ENCODE measurements at places on chromosomes 3 and 15.

DNA sequence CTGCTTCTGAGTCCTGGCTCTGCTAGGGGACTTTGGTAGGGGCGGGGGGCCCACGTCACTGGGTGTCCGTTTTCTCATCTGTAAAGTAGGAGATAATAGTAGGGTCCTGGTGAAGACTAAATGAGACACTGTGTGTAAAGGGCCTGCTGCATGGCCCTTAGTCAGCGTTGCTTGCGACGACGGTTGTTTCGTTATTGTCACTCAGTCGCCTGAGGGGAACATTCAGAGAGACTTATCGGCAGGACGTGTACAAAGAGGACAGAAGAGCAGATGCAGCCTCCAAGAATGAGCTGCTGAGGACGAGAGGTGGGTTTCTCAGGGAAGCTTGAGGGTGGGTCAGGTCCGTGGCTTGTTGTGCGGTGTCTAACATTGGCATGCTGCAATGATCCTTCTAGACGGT lies 52.9 kb upstream of the MEX3B start:
- DNase-seq: no peak

DNA sequence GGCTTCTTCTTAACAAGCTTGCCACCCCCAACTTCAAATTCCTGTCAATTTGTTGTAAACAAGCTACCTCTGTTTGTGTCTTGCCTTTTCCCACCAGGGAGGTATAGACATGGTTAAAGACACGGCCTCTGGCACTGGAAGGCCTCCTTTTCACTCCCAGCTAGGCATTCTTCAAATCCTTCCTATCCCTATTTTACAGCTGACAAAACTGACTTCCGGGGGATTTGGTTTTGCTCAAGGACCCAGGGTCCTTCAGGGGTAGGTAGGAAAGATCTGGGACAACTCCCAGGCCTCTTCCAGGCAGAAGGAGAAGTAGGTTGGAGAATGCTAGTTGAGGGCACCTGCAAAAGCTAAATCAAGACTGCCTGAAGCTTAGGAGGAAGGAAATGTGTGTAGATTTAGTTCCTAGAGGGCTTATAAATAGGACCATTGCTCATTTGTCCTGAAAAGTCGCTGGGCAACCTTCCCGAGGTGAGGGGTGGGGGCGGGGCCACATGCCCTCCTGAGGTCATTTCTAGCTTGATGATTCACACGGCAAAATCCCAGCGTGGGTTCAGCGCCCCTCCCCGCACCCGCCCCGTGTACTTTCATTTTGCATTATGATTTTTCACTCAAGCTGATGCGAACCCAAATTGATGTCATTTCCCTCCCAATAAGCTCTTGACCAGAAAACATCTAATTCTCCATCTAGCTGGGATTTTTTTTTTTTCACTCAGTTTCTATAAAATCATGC lies 365.5 kb downstream of the SHQ1 start:
- DNase-seq: peak; percentile 87

DNA sequence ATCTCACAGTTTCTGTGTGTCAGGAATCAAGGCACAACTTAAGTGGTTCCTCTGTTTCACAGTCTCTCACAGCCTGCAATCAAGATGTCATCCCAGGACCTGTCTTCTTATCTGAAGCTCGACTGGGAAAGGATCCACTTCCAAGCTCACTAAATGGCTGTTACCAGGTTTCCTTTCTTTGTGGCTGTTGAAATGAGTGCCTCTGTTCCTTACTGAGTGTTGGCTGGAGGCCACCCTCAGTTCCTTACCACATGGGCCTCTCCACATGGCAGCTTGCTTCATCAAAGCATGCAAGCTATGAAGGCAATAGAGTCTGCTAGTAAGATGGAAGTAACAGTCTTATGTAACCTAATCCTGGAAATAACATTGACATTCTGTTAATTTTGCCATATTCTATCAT lies 174.0 kb downstream of the ERC2 start:
- DNase-seq: no peak

DNA sequence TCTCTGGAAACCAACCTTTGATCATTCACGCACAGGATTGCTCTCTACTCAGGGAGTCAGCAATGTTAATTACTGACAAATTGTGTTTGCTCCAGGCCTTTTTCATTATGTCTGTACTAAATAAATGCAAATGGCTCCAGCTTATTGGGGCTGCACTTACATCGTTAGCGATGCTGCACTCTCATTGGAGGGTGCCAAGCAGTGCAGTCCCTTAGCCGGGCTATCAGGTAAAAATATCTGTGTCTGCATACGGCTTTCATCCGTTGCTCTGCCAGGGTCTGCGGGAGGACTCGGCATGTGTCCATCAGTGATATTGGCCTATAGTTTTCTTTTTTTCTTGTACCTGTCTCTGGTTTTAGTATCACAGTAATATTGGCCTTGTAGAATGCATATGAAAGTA lies 471.5 kb upstream of the CADM2 start:
- no peak for DNase-seq

DNA sequence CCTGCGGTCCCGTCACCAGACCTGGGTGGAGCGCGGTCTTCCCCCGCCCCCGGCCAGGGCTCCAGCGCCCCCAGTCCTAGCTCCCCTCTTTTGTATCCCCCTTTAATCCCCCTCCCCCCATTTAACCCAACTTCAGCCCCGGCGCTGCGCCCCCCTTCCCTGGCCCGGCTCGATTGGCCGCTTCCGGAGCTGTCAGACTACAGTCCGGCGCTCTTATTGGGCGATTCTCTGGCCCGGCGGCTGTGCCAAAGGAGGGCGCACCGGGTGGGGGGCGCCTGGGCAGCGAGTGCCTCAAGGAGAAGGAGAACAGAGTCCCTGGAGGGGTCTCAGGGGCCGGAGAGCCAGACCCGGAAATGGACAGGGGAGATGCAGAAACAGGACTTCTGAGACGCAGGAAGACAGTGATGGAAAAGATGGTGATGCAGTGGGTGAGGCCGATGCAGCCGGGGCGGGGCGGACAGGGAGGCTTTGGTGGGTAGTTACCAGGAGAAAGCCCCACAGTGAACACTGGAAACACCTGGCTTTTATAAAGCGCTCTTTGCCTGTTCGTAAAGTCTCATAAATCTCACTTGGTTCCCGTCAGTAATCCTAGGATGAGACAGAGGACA lies 1.2 kb upstream of the ADCY5 start:
- no peak for DNase-seq

- DNase-seq: no peak
Measured at GRCh38 chr3:183906234-183906921, 21.7 kb upstream of the PARL start.

GRCh38 chr3:183381179-183381578 lies 47.2 kb downstream of the MCF2L2 start:
- DNase-seq: no peak

DNA sequence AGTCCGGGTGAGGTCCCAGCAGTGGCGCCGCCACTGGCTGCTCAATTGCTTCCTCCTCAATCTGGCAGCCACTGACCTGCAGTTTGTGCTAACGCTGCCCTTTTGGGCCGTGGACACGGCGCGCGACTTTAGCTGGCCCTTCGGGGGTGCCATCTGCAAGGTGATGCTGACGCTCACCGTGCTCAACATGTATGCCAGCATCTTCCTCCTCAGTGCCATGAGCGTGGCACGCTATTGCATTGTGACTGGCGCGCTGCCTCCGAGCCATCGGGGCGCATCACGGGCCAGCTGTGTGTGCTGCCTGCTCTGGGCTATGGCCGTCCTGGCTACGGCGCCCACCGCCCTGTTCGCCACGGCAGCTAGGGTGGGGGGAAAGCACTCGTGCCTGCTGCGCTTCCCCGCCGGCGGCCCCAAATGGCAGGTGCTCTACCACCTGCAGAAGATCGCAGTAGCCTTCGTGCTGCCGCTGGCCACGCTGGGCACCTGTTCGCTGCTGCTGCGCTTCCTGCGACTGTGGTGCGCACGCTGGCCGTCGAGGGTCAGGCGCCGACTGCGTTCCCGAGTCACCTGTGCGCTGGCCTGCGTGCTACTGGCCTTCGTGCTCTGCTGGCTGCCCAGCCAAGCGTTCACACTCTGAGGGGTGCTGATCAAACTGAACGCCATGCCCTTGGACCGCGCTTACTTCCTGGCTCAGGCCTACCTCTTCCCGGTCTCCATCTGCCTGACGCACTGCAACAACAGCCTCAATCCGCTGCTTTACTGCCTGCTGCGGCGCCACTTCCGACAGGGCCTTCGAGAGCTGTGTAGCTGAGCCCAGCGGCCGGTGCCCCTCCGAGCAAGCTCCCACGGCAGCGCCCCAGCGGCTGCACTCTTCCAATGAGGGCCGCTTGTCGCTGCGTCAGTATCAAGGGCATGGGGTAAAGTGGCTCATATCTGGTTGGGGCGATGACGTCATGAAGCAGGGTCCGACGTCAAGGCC lies 20.3 kb upstream of the ADAMTS7 start:
- DNase-seq: no peak

- no peak for DNase-seq
Measured at GRCh38 chr3:124201786-124202185, 209.9 kb upstream of the ROPN1 start.

- no peak for DNase-seq
Measured at GRCh38 chr3:116050311-116050915, 394.9 kb downstream of the LSAMP start.

DNA sequence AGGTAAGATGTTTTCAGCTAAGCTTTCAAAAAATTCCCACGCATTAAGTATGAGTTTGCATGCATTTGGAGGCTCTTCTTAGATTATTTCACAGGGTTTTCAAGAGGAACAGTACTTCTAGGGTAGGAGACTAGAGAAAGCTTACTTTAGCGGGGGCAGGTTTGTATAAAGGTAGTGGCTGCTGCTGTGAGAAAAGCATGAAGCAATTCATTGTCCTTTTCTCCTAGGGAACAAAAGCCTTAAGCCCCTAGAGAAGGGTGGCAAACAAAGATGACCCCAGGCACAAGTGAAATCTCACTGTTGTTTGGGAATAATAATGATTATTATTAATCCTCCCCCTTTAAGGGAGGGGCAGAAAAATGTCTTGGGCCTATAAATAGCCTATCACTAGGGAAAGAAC lies 310.7 kb downstream of the DIPK2A start:
- DNase-seq: no peak

DNA sequence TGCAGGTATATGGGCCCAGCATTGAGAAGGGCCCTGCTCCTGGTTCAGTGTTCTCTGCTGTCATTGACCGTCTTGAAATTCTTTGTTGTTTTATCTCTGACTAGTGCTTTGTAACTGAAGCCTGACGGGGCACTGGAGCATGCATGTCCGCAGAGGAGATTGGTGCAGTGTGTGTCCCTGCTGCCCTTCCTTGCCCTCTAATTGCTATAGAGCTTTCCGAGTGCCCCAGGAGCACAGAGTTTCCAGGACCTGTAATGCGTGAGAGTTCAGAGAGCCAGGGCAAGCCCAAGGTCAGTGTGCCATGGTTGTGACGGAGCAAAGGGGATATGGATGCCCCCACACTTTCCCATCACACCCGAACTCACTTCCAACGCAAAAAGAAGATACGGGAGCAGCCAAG lies 174.3 kb upstream of the UBE3A start:
- DNase-seq: no peak

- DNase-seq: no peak
Measured at GRCh38 chr3:69116162-69116561, 6.2 kb downstream of the LMOD3 start.

- no peak for DNase-seq
Measured at GRCh38 chr3:6771171-6771570, 89.7 kb upstream of the GRM7 start.

DNA sequence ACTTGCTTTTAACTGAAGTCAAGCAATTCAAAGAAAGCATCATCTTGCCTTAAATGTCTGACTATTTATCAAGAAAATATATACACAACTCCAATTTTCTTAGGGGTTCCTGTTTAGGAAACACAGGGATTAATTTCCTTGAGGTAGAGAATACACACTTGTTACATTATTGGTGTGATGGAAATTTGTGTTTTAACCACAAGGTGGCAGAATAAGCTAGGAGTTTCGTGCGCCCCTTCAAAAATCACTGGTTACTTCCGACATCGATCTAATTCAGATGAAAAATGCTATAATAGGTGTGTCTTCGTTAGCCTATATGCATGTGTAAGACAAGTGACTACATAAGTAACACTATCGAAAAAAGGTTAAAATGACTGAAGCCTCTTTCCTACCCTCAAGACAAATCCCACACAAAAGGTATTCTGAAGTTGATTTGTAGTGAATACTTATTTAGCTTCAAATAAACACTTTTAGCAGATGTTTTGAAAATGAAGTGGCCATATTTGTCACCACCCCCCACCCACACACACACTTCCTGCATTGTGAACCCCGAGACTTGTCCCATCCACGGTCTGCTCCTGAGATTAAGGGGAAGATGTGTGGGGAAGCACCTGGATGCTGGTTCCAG lies 246.5 kb downstream of the ROBO1 start:
- DNase-seq: no peak

DNA sequence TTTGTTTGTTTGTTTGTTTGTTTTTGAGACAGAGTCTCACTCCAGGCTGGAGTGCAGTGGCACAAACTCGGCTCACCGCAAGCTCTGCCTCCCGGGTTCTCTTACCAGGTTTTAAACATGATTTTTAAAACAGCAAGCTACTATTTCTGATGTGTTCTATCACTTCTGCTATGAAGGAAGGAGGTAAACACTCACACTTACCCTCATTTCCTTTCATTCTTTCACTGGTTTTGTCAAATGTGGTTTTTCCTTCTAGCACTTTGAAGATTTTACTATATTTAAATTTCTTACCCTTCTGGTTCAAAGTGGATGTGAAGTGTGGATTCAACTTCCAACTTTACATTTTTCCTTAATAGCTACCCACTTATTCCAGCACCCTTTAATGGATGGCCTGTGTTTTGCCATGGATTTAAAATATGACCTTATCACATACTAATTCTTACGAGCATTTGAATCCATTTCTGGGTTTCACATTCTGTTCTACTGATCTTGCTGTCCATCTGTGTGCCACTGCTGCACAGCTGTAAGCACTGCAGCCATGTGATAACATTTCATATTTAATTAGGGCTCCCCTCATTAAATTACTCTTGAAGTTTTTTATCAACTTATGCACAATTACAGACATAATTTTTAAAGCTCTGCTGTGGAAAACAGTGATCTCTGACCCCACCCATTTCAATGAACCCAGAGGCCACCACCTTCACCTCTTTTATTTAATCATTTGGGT lies 42.3 kb downstream of the TXNRD3 start:
- no peak for DNase-seq

DNA sequence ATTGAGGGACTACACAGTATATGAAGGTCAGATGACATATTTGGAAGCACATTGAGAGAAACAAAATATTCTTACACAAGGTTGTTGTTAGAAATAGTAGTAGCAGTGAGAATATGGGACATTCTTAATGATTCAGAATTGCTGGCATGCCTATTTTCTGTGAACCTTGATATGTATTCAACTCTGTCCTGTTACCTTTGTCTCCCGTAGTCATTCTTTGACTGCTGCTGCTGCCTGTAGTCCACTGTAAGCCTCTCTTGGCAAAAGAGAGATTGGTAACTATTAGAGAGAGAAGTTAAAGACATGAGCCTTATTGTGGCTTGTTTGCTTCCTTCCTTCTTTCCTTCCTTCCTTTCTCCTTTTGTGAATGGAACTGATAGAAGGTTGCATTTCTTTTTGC lies 64.5 kb downstream of the TCF12 start:
- no peak for DNase-seq

- DNase-seq: no peak
Measured at GRCh38 chr15:39028069-39028468, 463.5 kb upstream of the RASGRP1 start.
